ENCODE measurements at places on chromosomes 7 and 10.
A peak's percentile ranks its signal among the peaks of the same experiment; 100 is the strongest.

DNA sequence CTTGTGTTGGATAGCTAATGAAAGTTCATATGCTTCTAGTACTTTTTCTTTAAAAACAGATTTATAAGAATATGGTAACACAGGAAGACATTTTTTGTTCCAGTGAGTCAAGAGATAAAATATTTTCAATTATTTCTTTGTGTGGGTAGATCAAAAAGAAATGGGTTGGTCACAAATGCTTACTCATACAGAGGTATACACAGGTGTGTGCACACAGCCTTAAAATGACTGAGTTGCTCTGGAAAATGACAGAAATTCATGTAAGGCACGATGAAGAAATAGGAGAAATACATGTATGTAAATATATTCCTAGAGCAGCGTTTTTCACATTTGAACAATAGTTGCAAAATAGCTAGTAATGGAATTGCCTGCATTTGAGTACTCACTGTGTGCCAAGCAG, 66.0 kb downstream of the ST7 start:
- DNase-seq = no peak

DNA sequence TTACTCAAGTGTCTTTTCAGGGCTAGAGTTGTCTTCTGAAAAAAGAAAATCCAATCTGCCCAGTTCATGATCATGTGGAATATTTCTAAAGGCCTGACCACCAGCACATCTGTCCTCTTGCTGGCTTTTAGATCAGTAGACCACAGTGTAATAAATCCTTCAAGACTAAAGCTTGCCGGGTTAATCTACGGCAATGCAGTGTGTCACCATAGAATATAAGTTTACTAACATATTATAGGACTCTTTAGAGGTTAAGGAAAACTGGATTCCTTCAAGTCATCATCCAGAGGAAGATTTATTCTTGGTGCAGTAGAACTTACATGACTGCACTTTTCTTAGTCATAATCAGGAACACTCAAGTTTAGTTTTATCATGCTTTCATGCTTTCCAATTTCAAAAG, 349.5 kb downstream of the SEMA3D start:
- no peak for DNase-seq

GRCh38 chr7:123522066-123522465, 12.3 kb downstream of the IQUB start:
- no peak for DNase-seq

DNA sequence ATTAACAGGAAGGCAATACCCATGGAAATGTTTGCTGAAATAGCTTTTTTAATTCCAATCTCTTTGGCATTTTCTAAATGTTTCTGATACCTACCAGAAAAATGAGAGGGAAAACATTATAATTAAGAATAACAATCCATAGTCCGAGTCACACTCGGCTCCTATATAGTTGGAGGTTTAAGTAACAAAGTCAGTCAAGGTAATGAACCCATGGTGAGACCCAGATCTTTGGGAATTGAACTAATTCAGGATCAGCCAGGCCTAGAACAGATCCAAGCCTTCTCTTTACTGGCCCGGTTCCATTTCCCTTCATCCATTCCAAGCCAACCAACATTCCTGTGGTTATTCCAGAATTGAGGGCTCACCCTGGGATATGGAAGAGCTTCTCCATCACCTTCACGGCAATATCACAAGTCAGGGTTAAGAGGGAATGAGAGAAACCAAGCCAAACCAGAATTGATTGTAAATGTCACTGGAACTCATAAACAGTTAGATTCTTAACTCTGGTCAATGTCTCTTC, 28.3 kb downstream of the ABCB4 start:
- no peak for DNase-seq

DNA sequence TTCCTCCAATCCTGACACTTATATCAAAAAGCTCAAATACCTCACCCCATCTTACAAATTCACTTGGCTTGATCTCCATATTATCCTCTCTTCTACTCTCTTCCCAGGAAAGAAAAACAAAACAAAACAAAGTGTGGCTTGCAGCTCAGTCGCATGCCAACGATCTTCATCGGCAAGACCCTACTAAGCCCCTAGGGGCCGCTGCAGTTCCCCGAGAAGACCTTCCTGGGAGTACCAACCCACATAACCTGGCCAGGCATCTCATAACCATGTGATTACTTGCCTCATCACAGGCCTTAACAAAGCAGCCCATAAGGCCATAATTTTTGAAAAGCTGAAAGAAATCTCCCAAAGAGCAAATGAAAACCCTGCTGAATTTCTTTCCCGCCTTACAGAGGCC, 103.7 kb downstream of the ZNF92 start:
- DNase-seq = no peak

GRCh38 chr7:93575555-93576399, 1.3 kb upstream of the CALCR start:
- no peak for DNase-seq

- no peak for DNase-seq
Observed at GRCh38 chr10:30984563-30985328, 46.9 kb downstream of the ZNF438 start.

GRCh38 chr10:130782467-130782866, 529.1 kb downstream of the TCERG1L start:
- DNase-seq = no peak

DNA sequence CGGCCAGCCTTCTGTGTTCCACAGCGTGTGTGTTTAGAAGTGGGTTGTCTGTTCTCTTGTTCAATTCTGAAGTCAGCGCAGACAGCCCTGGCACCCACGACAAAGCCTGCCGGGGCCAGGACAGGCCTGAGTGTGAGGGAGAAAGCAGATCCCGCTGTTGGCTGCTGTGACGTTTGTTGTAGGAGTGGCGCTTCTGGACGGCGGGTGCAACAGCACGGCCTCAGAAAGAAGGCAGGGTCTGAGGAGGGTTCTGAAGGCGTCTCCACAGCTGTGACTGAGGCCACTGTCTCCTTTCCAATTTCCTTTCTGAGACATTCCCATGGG, 76.2 kb downstream of the VIPR2 start:
- DNase-seq = no peak

DNA sequence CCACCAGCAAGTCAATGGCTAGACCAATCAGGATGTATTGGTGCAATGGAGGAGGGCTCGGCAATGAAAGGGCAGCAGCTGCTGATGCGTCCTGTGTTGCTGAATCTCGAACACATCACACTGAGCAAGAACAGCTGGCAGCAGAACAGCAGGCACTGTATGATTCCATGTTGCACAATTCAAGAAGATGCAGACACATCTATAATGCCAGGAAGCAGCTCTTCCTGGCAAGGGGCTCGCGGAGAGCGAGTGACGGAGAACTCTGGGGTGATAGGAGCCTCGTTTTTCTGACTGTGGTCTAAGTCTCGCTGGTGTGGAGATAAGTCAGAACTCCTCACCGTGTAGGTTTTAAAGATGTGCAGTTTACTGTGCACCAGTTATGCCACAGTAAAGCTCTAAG, 24.8 kb upstream of the PFKP start:
- DNase-seq = no peak

DNA sequence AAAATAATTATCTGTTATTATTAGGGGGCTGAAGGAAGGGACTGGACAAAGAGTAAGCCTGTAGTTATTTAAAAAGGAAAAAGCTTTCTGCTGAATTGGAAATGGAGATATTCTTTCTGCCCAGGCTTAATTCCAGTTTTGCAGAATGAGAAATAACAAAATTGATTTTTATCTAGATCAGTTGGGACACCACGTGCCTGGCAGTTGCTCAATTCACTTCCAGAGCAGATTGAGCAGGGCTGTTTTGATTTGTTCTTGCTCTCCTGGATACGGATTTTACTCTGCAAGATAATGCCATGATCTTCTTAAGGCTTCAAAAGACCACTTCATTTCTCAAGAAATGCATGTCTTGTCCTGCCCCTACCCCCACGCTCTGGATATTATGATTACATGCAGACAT, 524.3 kb downstream of the TCERG1L start:
- no peak for DNase-seq

- no peak for DNase-seq
Observed at GRCh38 chr7:81499262-81500116, 270.4 kb downstream of the HGF start.

DNA sequence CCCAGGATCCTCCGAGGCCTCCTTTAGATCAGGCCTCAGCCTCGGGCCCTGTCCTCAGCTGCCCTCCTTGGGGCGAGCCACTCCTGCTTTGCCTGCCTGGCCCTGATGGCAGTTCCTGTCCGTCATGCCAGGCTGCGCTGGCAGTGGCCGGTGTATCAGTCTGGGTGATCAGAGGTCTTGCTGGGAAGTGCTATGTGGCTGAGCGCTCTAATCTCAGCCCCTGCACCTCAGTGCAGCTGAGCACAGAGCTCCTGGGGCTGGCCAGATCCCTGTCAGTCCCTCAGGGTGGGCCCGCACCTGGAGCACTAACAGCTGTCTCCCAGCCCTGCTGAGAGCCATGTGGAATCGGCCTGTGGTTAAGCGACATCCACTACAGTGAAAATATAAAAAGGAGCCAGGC, 14.8 kb upstream of the CFAP46 start:
- no peak for DNase-seq

GRCh38 chr10:11313463-11313862, 295.8 kb downstream of the CELF2 start:
- no peak for DNase-seq

DNA sequence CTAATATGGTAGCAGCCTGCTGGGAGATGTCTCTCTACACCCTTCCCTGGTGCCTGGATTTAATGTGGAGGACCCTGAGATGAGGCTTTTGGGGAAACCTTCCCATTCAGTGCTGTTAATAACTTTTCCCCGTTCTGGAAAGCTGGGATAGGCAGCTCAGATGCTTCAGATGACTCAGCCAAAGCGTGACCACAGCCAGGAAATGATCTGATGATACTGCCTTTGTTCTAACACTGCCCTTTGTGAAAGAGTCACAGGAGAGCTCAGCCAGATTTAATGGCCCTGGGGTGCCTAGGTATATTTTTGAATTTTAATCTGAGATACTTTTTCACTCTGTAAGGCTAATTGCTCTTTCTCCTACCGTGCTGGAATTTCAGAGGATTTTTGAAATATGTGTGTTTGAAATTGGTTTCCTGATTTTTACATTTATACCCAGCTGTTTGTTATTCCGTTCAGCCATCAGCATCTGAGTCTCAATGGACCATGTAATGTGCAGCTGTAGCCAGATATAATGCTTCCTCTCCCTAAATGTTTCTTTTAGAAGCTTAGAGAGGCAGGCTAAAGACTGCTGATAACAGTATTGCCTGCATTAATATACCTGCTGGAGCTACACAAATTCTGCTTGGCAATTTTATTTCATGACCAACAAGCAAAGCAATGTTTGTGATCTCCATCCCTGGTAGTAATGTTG, 17.8 kb downstream of the CELF2 start:
- DNase-seq = no peak

- no peak for DNase-seq
Observed at GRCh38 chr10:91762878-91763277, 35.3 kb upstream of the TNKS2 start.

DNA sequence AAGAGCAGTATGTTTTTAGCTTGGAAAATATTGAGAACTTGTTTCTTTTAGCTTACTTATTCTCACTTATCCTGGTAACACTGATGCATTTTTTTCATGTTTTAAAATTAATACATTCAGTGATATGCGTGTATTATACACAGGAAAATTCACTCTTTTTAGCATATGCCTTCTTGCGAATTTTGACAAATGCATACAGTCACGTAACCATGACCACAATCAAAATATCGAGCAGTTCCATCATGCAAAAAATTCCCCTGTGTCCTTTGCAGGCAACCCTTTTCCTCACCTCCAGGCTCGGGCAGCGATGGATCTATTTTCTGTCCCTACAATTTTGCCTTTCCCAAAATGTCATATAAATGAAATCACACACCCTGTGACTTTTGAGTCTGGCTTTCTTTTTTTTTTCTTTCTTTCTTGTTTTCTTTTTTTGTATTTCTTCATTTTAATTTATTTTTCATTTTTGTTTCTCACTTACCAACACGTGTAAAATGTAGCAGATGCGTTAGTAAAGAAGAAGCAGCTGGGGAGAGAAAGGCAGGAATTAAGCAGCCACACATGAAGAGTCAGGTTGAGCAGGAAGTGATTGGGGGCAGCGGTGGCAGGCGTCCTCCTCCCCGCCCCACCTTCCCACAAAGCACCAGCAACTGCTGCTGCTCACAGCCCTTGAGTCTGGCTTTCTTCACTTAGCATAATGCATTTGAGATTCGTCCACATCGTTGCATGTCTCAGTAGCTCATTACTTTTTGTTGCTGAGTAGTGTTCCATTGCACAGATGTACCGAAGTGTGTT, 29.9 kb downstream of the ADRB1 start:
- no peak for DNase-seq

- no peak for DNase-seq
Observed at GRCh38 chr7:116621649-116622048, 50.3 kb upstream of the MET start.

DNA sequence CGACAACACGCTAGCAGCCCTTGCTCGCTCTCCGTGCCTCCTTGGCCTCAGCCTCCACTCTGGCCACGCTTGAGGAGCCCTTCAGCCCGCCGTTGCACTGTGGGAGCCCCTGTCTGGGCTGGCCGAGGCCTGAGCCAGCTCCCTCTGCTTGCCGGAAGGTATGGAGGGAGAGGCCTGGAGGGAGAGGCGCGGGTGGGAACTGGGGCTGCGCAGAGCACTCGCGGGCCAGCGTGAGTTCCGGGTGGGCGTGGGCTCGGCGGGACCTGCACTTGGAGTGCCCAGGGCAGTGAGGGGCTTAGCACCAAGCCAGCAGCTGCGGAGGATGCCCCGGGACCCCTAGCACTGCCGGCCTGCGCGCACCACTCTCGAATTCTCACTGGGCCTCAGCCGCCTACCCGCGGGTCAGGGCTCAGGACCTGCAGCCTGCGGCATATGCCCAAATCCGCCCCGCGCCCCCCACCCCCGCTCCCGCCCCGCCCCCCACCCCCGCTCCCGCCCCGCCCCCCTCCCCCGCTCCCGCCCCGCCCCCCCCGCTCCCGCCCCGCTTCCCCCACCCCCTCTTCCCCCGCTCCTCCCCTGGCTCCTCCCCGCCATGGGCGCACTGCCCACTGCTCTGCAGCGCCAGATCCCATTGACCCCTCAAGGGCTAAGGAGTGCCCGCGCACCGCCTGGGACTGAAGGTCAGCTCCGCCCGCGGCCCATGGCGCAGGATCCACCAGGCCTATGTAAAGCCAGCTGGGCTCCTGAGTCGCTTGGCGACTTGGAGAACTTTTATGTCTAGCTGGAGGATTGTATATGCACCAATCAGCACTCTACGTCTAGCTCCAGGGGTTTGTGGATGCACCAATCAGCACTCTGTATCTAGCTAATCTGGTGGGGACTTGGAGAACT, 15.9 kb upstream of the ACBD5 start:
- no peak for DNase-seq

DNA sequence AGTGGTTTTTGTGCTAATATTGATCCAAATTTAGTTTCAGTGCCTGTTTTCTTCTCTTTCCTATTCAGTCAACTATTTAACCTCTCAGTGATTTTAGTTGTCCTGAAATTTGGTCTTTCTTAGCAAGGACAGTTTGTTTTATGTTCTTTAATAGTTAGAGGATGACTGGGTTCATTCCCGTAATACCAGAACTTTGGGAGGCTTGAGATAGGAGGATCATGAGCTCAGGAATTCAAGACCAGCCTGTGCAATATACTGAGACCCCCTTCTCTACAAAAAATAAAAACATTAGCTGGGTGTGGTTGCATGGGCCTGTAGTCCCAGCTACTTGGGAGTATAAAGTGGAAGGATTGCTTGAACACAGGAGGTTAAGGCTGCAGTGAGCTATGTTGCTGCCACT, 148.3 kb downstream of the EXOC4 start:
- no peak for DNase-seq

- peak; percentile 21 for DNase-seq
Observed at GRCh38 chr7:111083413-111083812, 7.5 kb upstream of the LRRN3 start.

- no peak for DNase-seq
Observed at GRCh38 chr7:75572814-75573213, 80.7 kb downstream of the SPDYE5 start.

- DNase-seq = peak; percentile 57
Observed at GRCh38 chr10:7407368-7408290, 3.2 kb downstream of the SFMBT2 start.

- no peak for DNase-seq
Observed at GRCh38 chr7:147937428-147937827, 653.1 kb upstream of the C7orf33 start.

Data from activated CD8-positive, alpha-beta memory T cell treated with anti-CD3 and anti-CD28 coated beads, Interleukin-2, amount 50 U/mL, for 4 hours (primary cell).